ENCODE measurements at places on chromosomes 13 and 19. TPM values are rescaled to one million over a fixed set of nuclear protein-coding genes. Genes with fewer than 3 reads are reported as not detected.
A peak's percentile ranks its signal among the peaks of the same experiment; 100 is the strongest.

DNA sequence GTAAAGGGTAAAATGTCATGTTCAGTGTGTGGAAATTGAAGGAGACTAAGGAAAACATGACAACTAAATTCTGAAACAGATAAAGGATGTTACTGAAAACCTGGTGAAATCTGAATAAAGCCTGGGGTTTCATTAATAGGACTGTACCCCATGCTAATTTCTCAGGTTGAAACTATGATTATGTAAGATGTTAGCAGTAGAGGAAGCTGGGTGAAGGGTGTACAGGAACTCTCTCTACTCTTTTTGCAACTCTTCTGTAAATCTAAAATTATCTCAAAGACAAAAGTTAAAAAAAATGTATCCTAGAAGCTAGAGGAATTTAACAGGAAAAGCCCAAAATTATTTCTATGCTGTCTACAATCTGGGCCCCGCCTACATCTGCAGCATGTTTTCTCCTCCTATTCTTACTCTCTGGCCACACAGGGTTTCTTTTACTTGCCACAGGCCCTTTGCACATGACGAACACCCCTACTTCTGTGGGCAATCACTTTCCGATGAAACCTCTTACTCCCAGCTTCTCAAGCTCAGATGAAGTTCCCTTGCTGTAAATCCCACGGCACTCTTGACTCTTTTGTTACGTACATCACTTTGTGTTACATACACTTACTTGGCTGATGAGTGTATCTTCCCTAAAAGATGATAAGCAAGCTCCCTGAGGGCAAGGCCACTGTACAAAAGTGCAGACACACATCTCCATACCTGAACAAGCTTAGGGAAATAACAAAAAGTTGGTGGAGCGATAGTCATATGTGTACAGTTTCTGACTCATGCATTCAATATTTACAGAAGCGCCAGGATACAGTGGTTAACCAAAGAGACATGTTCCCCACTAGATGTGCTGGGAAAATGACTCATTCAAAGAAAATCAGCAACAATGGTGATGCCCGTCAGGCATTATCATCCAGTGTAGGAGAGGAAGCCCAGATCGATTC is 32.6 kb downstream of the RUBCNL start:
- no peak for DNase-seq

DNA sequence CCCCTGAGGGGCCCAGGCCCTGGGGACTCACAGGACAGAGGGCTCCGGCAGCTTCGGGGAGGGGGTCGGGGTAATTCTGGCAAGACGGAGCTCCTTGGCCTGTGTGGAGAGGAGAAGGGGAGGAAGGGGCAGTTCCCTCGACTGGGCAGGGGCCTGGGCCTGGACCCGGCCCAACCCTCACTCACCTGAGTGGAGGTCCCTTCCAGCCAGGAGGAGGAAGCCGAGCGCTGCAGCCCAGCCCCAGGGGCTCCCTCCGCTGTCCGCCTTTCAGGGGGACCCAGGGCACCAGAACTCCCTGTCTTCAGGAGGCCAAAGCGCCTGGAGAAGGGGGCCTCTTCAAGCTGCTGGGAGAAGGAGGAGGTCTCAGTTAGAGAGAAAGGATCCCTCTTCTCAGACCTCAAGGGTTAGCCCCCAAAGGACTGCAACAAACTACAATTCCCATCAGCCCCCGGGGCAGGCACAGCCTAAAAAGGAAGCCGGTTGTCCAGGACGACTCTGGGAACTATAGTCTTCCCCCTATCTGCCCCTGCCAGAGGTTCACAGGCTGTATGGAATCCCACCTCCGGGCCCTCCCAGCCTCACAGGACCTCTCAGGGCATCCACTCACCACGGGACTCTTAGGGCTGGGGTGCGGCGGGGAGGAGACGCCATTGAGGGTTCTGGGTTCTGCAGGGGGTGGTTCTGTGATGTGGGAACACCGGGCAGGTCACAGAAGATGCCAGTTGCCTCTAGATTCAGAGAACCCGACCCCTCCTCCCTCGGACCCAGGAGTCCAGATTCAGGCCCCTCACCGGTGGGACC is 19.8 kb downstream of the EPS8L1 start:
- no peak for DNase-seq

DNA sequence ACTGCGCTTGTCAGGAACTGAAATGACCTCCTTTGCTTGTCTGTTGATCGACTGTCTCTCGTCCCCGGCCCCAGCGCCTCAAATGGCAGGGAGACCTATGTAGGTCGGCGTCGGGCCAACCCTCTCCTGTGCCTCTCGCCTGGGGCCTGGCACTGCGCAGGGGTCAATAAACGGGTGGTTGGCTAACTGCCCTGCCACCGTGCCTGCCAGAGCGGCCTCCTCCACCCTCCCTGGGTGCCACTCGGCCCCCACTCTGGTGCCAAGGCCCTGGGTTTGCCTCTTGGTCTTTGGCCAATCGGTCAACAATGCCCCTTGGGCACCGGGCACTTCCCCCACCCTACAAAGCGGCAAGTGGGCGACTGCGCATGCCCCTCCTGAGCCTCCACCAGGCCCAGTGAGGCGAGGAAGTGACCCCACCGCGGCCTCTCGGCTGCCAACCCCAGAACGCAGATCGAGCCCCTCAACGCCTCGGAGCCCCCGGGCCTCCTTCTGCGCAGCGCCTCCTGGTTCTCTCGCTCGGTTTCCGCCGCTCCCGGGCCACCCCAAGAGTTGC is 1.1 kb downstream of the KEAP1 start:
- DNase-seq, result peak; percentile 90

GRCh38 chr13:80921541-80921940 is 580.6 kb upstream of the SPRY2 start:
- no peak for DNase-seq

GRCh38 chr19:46390121-46390858 is 23.1 kb downstream of the CCDC8 start:
- DNase-seq, result peak; percentile 66

- DNase-seq, result no peak
Measured at GRCh38 chr13:46404733-46405100, 17.7 kb upstream of the RUBCNL start.

GRCh38 chr13:90738881-90739280 is 608.6 kb upstream of the MIR17HG start:
- no peak for DNase-seq

GRCh38 chr19:6886277-6886897 is 992 bp upstream of the ADGRE1 start:
- DNase-seq, result no peak

DNA sequence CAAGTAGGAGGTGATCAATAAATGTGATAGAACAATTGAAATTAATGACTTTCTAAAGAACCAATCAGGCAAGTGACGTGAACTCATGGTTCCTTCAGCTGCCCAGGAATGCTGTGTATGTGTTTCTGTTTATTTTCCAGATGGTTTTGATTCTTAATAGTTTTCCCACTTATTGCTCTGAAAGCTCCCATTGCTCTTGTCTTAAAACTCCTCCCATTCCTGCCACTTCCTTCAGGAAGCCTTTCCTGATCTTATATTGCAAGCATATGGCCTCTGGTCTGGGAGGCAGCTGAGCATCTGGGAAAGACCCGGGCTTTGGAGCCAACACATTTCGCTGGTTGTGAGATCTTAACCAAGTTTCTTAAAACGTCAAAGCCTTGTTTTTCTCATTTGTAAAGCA is 17.1 kb upstream of the LATS2 start:
- DNase-seq, result no peak

GRCh38 chr13:30743319-30744055 is 8.1 kb downstream of the ALOX5AP start:
- DNase-seq, result peak; percentile 77

- DNase-seq, result no peak
Measured at GRCh38 chr19:56116606-56117005, 4.5 kb downstream of the ZNF787 start.

- no peak for DNase-seq
Measured at GRCh38 chr19:47322058-47322457, 9.9 kb upstream of the C5AR2 start.

DNA sequence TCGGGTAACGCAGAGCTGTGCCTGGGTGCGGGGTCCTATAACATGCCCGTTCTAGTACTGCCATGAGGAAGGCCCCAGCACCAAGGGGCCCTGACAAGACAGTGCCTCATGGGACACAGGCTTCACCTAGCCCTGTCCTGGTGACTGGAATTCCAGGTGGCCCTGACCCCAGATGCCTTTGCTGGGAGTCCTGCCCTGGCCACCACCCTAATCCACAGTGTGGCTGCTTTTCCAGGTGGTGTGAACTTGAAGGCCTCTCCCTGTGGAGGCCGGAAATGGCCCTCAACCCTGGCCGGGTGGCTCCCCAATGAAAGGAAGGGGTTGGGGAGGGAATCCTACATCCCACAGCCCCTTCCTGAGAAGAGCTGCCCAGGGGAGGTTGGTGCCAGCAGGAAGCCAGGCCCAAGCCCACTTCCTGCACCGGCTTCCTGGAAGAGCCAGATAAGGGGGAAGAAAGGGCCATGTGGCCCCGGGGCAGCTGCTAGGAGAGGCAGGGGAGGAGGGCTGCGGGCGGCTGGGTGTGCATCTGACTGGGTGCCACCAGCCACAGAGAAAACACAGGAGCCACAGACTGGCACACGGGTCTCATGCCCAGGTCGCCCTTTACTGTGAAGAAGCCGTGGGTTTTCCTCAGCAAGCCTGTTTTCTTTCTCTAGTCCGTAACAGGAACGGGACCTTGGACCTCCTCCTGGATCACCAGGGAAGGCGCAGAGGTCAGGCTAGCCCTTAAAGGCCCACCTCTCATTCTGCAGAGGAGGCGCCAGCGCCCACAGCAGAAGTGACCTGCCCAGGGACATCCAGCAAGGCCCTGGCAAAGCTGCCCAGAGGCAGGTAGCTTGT is 4.7 kb downstream of the LSM4 start:
- no peak for DNase-seq

- DNase-seq, result no peak
Measured at GRCh38 chr19:19202707-19203011, 555 bp downstream of the NR2C2AP start.

Gene EDDM13
- polyA plus RNA-seq, result not detected

Gene FFAR3
- polyA plus RNA-seq, result not detected

Gene IL12RB1
- polyA plus RNA-seq, result 0.75 TPM

Gene ZNF135
- 12.8 TPM for polyA plus RNA-seq

Gene SLITRK6
- polyA plus RNA-seq, result not detected

Gene SIGLEC12
- polyA plus RNA-seq, result 0.75 TPM

Gene CTXN1
- 0.51 TPM for polyA plus RNA-seq

Gene JOSD2
- polyA plus RNA-seq, result 76.1 TPM

Gene PEAK3
- polyA plus RNA-seq, result 0.88 TPM

Gene USE1
- polyA plus RNA-seq, result 47.3 TPM
